Aortic smooth muscle cell (primary cell): ENCODE measurements at places on chromosomes 2 and 18. TPM values are rescaled to one million over a fixed set of nuclear protein-coding genes. Genes with fewer than 3 reads are reported as not detected.

Gene FAM124B
- total RNA-seq, result 2.1 and 3.6 TPM in 2 replicates

Gene COPS7B
- total RNA-seq, result 12.8 and 15.2 TPM in 2 replicates

Gene B3GNT2
- total RNA-seq, result 18.0 and 21.4 TPM in 2 replicates

Gene STAT4
- total RNA-seq, result 0.31 and 0.53 TPM in 2 replicates

Gene PLA2R1
- total RNA-seq, result 50.0 and 68.2 TPM in 2 replicates

Gene CRYBA2
- not detected in 2 replicates for total RNA-seq

Gene MYL1
- not detected in 2 replicates for total RNA-seq

Gene ABCB11
- not detected in 2 replicates for total RNA-seq

Gene BCL11A
- total RNA-seq, result under 0.01 TPM in 2 replicates

Gene TDRD15
- not detected in 2 replicates for total RNA-seq

Gene NXPH2
- not detected in 2 replicates for total RNA-seq

Gene CSRNP3
- 0.92 and 3.1 TPM in 2 replicates for total RNA-seq

Gene CCBE1
- total RNA-seq, result 26.0 and 38.0 TPM in 2 replicates

Gene INHBB
- total RNA-seq, result 0.12 and 0.13 TPM in 2 replicates

Gene ANXA4
- total RNA-seq, result 49.0 and 53.6 TPM in 2 replicates

Gene CKAP2L
- total RNA-seq, result 5.4 and 9.1 TPM in 2 replicates

Gene TUBA4A
- 19.1 and 30.1 TPM in 2 replicates for total RNA-seq

Gene ERBB4
- 7.7 and 17.0 TPM in 2 replicates for total RNA-seq

Gene DSG1
- total RNA-seq, result not detected in 2 replicates

Gene WNT10A
- not detected in 2 replicates for total RNA-seq

Gene DLX1
- total RNA-seq, result 0.53 and 0.62 TPM in 2 replicates

Gene HNMT
- 83.2 and 90.6 TPM in 2 replicates for total RNA-seq

Gene NCKAP1
- 131 and 155 TPM in 2 replicates for total RNA-seq

Gene GTF2A1L
- 3.5 and 4.9 TPM in 2 replicates for total RNA-seq

Gene HRH4
- total RNA-seq, result under 0.01 and 0.06 TPM in 2 replicates

Gene DNAH7
- total RNA-seq, result 1.2 and 1.7 TPM in 2 replicates

Gene TRABD2A
- total RNA-seq, result 0.37 and 0.66 TPM in 2 replicates

Gene RAX
- not detected in 2 replicates for total RNA-seq

Gene CYTIP
- total RNA-seq, result 1.7 and 2.4 TPM in 2 replicates

Gene TMEM198
- total RNA-seq, result 1.1 and 1.3 TPM in 2 replicates

Gene TWIST2
- total RNA-seq, result 17.8 and 28.1 TPM in 2 replicates

Gene PJVK
- total RNA-seq, result 1.2 and 1.5 TPM in 2 replicates
